ENCODE measurements at places on chromosomes 11 and 22. TPM values are rescaled to one million over a fixed set of nuclear protein-coding genes. Genes with fewer than 3 reads are reported as not detected.

- DNase-seq, result no peak
Observed at GRCh38 chr11:117915672-117916235, 13.4 kb downstream of the TMPRSS13 start.

GRCh38 chr11:75625021-75625420 is 43.8 kb downstream of the MAP6 start:
- no peak for DNase-seq

DNA sequence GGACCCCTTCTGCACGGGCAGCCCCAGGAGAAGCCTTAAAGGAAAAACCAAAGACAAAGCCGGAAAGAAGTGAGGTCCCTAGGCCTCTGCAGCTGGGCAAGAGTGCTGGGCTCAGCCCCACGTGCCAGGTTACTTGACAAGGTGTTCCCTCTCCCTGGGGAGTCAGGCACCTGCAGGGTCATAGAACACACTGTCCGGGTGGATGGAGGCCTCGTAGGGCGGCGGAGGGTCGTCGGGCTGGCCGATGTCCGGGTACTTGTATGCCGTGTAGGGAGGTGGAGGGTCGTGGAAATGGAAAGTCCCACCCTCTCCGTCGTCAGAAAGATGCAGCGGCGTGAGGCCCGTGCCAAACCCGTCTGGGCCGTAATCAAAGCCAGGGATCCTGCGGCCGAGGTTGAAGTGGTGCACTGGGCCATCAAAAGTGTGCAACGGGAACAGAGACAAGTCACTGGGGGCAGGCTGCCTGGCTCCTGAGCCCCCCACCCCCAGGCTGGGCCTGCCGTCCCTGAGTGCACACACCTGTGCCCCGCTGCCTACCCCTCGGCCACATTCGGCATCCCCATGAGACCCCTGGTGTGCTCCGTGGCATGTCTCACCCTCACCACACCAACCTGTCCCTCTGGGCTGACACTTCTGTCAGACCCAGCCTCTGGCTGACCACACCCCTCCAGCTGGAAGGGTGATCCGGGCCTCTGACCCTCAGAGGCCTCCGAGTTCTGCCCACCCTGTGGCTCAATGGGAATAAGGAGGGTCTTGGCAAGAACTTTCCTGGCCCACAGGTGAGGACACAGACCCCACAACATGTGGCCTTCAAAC is 81.1 kb downstream of the DGCR2 start:
- no peak for DNase-seq

DNA sequence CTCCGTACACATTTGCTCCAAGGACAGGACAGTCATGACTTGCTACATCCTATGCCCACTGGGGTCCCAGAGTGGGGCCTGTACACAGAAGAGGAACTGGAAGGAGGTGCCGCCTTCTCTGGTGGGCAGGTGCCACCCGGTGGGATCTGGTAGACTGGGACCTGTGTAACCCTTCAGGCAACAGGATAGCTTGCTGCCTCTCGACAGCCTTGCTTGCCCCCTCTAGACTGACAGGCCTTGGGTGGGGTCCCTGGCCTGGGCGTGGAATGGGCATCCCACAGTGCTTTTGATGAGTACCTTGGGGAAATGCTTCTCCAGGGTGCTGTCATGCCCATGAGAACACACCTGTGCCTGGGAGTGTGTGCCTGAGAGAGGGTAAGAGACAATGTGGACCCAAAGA is 15.8 kb downstream of the SHANK3 start:
- no peak for DNase-seq

Gene TNNI2
- 3,747 TPM for polyA plus RNA-seq

Gene C22orf42
- polyA plus RNA-seq, result not detected

Gene BTBD18
- 0.15 TPM for polyA plus RNA-seq

Gene KRTAP5-8
- not detected for polyA plus RNA-seq

All from hindlimb muscle (tissue), 1 donor.